Mesothelial cell of epicardium (in vitro differentiated cells): ENCODE measurements at places on chromosomes 12 and 14. TPM values are rescaled to one million over a fixed set of nuclear protein-coding genes. Genes with fewer than 3 reads are reported as not detected.

DLGAP5 gene
- 20.3 to 24.5 TPM (median 23.0 TPM) in 3 replicates for total RNA-seq

LRP1-AS gene
- not detected in 3 replicates for total RNA-seq

MYH6 gene
- not detected in 3 replicates for total RNA-seq

PRR4 gene
- total RNA-seq = 5.4 to 7.2 TPM (median 5.4 TPM) in 3 replicates
